ENCODE measurements at places on chromosomes 16 and 17.

DNA sequence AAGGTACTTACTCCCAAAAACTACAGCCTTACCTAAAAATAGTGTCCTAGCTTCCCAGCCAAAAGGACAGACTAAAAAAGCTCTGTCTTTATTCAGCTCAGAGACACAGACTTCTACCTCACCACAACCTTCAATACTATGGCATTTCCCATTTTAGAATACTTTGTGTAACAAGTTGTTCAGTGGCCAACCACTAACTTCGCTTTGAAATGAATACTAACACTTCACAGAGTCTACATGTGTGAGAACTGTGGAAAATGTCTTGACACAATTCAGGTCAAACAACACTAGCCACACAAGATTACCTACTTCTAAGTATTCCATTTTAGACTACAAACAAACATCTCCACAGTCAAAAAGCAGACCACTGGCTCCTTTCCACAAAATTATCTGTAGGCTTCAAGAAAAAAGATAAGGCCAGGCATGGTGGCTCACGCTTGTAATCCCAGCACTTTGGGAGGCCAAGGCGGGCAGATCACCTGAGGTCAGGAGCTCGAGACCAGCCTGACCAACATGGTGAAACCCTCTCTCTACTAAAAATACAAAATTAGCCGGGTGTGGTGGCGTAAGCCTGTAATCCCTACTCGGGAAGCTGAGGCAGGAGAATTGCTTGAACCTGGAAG is 3.2 kb downstream of the HELZ start:
- DNase-seq, result no peak

- DNase-seq, result no peak
These were observed 15.6 kb downstream of the PLK1 start for GRCh38 chr16:23694265-23694643.

DNA sequence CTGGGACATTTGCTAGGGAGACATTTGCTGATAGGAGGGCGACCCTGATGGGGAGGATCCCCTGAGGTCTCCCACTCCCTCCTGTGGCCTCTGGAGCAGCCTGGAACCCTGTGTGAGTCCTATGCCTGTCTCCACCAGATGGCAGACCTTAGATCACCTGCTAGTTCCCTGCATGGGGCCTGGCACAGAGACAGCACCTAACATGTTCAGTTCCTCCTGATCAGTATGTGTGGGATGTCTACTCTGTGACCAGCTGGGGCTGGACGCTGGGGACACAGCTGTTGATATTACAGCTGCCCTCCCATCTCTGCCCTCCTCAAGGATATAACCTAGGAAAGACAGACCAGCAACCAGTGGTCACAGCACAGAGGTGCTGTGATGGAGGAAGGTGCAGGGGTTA is 1.1 kb upstream of the ADCY7 start:
- no peak for DNase-seq

DNA sequence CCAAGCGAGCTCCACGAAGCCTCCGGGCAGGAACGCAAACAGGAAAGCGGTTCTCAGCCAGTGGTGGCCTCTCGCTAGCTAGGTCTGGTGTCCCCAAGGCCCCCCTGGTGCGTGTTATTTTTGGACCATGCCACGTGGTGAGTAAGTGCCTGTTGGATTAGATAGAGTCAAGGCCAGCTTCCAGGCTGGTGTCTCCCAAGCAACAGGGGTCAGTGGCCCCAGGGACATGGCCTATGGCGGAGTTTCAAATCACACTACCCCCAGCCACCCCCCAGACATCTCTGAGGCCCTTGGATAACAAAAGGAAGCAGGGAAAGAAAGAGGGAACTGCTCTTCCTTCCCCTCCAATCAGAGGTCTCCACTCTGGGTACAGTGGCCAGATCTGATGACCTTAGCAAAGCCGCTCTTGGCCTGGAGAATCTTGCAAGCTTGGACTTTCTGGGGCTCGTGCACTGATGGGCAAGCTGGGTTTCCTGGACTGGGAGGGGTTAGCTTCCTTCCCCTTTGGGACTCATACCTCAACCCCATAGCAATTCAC is 58.2 kb downstream of the MAF start:
- DNase-seq, result no peak

GRCh38 chr16:29985271-29985811 is 10.1 kb downstream of the HIRIP3 start:
- no peak for DNase-seq

DNA sequence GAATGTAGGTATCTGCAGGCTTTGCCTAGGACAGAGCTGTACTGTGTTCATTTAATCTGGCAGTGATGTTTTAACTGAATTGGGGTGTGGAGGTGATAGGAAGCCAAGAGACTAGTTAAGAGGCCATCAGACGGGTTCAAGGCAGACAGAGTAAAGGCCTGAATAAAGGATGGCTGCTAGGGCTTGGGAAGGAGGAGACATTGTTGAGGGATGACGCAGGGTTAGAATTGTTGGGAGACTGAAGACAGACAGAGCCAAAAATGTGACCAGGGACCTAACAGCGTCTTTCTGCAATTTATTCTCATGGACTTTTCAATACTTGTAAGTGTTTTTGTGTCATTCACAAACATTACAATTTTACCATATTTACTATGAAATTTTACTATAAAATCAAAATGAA is 48.6 kb upstream of the MYH10 start:
- no peak for DNase-seq

- DNase-seq, result no peak
These were observed 1.2 kb upstream of the SECTM1 start for GRCh38 chr17:82334622-82335394.

DNA sequence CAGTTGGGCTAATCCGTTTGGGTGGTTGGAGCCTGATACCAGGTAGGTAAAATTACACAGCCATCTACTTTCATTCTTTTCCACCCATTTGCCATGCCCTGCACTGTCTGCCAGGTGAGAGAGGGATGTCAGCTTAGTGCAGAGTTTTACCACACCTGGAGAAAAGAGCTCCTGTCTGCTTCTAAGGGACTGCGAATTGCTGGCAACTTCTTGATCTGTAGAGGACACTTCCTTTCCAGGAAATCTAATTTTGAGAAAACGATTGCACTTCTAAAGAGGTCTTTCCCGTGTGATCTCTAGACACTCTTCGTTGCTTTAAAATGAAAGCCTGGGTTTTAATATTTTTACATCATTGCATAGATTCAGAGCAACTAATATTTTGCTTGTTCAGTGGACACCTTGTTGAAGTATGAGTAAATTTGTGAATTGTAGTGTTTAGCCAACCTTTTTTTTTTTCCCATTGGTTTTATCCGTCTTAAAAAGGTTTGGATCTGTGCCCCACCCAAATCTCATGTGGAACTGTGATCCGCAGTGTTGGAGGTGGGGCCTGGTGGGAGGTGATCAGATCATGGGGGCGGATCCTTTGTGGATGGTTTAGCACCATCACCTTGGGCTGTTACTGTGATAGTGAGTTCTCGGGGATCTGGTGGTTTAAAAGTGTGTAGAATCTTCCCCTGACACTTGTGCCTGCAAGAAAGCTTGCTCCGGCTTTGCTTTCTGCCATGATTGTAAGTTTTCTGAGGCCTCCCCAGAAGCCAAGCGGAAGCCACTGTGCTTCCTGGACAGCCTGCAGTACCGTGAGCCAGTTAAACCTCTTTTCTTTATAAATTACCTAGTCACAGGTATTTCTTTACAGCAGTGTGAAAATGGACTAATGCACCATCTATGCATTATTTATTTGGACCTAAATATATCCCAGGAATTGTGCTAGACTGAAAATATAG is 104.6 kb downstream of the PRKCA start:
- DNase-seq, result no peak

DNA sequence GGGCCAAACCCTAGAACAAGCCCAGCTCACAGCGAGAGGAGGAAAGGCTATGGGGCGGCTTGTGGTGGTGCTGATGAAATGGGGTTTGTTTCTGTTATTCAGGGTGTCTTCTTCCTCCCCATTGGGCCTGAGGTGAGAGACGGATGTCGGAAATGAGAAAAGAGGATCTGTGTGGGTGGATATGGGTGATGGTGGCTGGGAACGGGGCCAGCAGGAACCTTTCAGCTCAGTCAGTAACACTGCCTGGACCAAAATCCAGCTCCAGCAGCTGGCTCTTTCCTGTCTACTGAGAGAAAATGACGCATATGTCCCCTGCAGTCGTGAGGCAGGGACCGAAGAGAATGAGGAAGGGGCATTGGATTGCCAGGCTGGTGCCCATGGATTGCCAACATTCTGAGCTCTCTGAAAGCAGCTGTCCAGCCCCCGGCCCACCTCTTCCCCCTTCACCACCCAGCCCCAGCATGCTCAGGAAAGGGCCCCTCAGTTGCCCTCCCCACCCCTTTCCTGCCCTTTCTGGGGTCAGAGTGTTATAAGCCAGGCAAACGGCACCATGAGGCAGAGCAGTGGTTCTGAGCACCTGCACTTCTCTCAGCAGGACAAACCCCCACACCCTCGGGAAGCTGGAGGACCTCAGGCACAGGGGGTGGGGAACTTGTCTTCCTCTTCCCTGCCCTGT is 4.0 kb downstream of the MYH3 start:
- DNase-seq, result no peak

DNA sequence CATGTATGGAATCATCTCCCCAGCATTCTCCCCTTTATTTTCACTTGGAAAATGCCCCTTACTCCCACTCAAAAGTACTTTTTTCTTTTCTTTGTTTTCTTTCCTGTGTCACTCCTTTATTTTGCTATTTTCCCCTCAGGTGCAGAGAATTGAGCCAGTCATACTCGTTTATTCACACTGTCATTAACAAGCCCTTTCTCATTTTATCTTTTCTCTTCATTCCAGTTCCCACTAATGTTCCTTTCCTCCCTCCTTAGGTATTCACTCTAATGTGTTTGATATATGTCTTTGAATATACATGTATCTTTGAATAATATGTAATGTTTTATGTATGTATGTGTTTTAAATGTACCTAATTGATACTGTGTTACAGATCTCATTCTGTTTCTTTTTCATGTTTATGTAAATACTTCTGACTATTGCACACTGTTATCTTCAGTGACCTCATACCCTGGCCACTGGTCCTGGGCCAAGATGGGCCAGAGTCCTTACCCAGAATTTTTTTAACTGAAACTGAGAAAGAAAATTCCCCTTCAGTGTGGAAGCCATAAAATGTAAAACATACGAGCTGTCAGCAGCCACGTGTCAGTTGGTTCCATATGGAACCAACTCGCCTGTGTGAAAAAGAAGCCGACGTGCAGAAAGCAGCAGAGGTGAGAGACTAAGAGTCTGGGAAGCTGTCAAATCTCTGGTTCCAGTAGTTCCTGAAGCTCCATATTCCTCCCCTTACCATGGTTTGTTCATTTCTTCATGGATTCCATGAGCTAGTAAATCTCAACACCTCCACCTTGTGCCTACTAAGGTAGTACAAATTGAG is 5.8 kb downstream of the SRR start:
- DNase-seq, result no peak

- DNase-seq, result no peak
These were observed at the start of gene CTRB1 for GRCh38 chr16:75218256-75219076. Gene CTRB1, plus strand, starts transcription at chr16:75218988. Its CDS starts 20 bp downstream, at chr16:75219008.

GRCh38 chr16:17367036-17367435 is 103.7 kb downstream of the XYLT1 start:
- DNase-seq, result no peak

- DNase-seq, result no peak
These were observed 10.1 kb downstream of the MGRN1 start for GRCh38 chr16:4634768-4635167.

GRCh38 chr16:17205279-17206211 is 265.2 kb downstream of the XYLT1 start:
- DNase-seq, result no peak

- no peak for DNase-seq
These were observed at the start of gene CENPT for GRCh38 chr16:67847064-67847861. Gene CENPT, minus strand, starts transcription at chr16:67847693. Its CDS starts 13,834 bp downstream, at chr16:67833859.

All from stimulated activated CD8-positive, alpha-beta memory T cell treated with anti-CD3 and anti-CD28 coated beads, Interleukin-7, amount 100 ng/mL, for 1 hour (primary cell).